ENCODE measurements at places on chromosomes 16 and 17.

DNA sequence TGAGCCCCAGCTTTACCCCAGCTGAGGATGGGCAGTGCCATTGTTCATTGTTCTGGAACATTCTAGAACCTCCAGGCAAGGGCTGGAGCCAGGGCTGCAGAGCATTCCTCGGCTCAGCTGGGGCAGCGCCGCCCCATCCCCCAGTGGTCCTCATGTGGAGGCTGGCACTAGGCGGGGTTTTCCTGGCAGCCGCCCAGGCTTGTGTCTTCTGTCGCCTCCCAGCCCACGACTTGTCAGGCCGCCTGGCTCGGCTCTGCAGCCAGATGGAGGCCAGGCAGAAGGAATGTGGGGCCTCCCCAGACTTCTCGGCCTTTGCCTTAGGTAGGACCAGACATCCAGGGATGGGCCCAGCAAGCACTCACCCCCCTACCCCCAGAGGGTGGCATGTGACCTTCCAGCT, at the start of gene TMEM95:
TMEM95 (plus strand) TSS at position 104 of the 400 bp plus-strand sequence; CDS start at position 153, 49 bp downstream.
- DNase-seq: no peak

- DNase-seq: no peak
These were observed 903.8 kb upstream of the RBFOX1 start for GRCh38 chr16:6428861-6429260.

DNA sequence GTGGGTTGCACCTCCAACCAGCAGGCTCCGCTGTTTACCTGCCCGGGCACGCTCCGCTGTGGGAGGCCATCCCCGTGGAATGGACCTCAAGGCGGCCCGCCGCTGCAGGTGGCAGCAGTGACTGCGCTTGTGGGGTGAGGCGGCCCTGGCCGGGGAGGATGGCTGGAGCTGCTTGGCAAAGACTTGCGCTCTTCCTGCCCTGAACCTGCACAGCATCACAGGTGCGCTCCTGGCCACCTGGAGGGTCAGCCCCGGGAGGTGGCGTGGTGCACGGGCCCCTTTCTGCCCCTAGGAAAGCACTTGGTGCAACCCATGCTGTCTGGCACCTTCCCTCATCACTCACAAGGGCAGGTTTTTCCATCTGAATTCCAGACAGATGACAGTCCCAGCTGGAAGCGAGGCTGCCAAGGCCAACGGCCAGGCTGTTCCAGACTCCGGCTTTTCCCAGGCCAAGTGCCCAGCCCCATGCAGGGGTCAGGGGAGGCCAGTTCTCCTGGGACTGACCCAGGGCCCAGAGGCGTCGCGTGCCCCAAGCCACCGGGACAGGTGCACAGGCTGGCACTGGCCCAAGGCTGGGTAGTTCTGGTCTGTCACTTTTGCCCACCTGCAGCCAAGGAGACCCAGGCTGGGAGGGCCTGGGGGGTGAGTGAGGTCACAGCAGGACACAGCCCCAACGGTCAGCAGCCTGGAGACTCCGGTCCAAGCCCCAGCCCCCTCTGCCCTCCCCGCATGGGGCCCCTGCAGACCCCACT, 13.3 kb downstream of the UTS2R start:
- DNase-seq: no peak

GRCh38 chr16:68823401-68824135, 19.8 kb upstream of the TANGO6 start:
- peak; percentile 69 for DNase-seq
